Neural crest cell (in vitro differentiated cells): ENCODE measurements at places on chromosomes 16 and 17. TPM values are rescaled to one million over a fixed set of nuclear protein-coding genes. Genes with fewer than 3 reads are reported as not detected.

- no peaks in the 10 kb centered on the region for H3K36me3 ChIP-seq
- H3K27me3 ChIP-seq = peaks cover 18% of the 10 kb centered on the region
- no peak overlapping the region for H3K27ac ChIP-seq
- no peak overlapping the region for H3K4me3 ChIP-seq
These were observed 491 bp downstream of the USP7 start for GRCh38 chr16:8963010-8963820.

Gene PGAP3
- 18.2 and 21.7 TPM in 2 replicates for total RNA-seq

- H3K27ac ChIP-seq = no peak overlapping the region
- H3K36me3 ChIP-seq = peaks cover 5% of the 10 kb centered on the region
- H3K27me3 ChIP-seq = no peaks in the 10 kb centered on the region
- no peak for DNase-seq
- no peaks in the 10 kb centered on the region for H3K4me1 ChIP-seq
These were observed 106.3 kb downstream of the CDH11 start for GRCh38 chr16:65015599-65015998.

DNA sequence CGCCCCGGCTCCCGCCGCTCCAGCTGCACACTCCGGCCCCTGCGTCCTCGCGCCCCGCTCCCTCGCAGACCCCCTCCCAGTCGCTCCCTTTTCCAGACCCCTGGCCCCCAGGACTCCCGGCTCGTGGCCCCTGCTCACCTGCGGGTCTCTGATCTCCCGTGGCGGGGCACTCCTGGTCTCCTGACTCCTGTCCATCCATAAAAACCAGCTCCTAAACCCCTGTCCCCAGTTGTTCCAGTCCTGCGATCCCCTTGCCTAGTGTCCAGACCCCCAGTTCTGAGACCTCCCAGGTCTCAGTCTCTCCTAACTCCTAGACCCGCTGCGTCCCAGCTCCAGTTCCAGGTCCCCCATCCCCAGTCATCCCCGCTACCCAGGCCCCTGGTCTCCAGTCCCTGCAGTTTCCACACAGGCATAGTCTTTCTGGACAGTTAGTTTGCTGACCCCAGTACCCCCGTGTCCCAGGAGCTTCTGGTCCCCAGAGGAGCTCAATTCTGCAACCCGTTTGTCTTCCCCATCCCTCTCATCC lies 379 bp downstream of the SNX29 start:
- H3K4me3 ChIP-seq = peak overlapping the region; percentile 90
- no peaks in the 10 kb centered on the region for H3K36me3 ChIP-seq

DNA sequence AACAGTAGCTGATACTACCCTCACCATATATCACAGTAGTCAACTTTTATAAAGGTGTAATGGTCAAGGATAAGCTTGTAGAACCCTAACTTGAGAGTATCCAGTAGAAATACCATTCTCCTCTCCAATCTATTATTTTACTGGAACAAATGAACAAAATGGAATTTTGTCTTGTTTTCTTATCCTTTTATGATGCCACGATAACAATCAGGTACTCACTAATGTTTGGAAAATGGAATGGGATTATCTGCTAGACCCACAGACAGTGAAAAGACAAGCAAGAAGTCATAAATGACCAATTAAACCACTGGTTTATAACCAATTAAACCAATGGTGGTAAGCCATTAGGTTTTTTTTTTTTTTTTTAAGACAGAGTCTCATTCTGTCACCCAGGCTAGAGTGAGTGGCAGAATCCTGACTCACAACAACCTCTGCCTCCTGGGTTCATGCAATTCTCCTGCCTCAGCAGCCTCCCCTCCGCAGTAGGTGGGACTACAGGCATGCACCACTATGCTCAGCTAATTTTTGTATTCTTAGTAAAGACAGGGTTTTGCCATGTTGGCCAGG lies 10.4 kb downstream of the GPATCH8 start:
- H3K4me3 ChIP-seq = no peak overlapping the region
- no peak for DNase-seq
- H3K27me3 ChIP-seq = no peaks in the 10 kb centered on the region
- peaks cover 7% of the 10 kb centered on the region for H3K36me3 ChIP-seq
- peaks cover 23% of the 10 kb centered on the region for H3K4me1 ChIP-seq
